Lung (tissue), 17 donors: ENCODE measurements at places on chromosomes 7 and 10.

GRCh38 chr10:12635127-12635541 lies 285.8 kb downstream of the CAMK1D start:
- DNase-seq = no peak

- DNase-seq = no peak
Measured at GRCh38 chr7:127478024-127478355, 85.5 kb upstream of the ZNF800 start.

- no peak for DNase-seq
Measured at GRCh38 chr7:116940689-116941370, 12.5 kb upstream of the ST7 start.

DNA sequence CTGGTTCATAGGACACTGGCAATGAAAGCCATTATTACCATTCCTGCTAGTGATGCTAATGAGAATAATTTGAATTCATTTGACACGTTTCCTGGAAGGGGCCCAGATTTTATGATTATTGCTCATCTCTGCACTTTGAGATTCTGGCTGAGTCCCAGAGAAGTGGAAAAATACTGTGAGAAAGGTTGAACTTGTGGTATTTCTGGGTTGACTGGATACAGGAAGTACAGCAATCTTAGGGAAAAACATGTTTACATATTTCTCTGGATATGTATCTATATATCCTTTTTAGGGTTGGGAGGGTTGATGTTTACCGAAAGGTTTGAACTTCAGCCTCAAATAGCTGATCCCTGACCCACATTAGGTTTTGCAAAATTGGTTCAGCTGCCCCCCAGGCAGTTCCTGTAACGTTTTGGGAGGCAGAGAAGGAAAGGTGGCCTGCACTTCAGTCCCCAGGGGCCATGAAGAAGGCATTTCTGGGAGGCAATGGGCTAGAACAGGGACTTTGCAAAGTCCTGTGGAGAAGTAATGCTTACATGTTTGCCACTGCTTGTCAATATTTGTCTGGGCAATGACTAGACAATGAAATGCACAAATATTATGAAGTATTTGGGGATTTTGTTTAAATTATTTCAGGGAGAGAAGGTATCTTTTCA lies 253.7 kb upstream of the PITRM1 start:
- peak; percentile 51 for DNase-seq

GRCh38 chr7:64999165-65000004 lies 7.1 kb downstream of the ERV3-1 start:
- DNase-seq = no peak
